ENCODE measurements at places on chromosomes 2 and 18.

DNA sequence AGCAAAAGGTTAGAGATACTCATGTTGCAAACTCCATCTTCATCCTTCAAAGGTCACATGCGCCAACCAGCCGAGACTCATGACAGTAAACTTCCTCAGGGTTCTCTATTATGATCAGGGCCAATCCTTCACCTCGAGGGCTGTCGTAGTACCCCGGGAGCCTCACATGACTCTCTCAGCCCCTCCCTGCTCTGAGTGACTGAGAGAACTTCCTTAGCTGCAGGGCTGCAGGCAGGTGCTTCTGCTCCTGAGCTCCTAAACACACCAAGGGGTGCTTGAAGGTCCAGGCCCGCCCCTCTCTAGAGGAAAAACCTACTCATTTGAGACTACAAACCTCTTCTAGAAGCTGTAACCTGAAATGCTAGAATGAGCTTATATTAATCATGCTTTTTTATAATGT lies 48.2 kb downstream of the LONRF2 start:
- no peak for DNase-seq

GRCh38 chr2:100853909-100854810 lies 34.2 kb downstream of the NPAS2 start:
- DNase-seq: no peak

DNA sequence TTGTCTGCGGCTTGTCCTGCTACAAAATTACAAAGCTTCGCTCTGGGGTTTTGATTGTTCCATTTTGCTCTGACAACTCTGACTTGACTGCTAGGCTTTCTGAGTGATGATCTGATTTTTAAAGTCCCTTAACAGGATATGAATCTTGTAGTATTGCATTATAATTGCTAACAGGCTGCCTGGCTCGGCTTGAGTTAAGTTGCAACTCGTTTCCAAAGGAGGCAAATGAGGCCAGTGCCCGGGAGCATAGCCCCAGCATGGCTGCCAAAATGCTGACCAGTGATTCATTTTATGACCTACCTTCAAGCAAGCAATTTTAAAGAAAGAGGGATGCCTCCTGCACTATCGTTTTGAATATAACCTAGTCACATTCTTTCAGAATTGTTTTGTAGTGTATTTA lies 135.4 kb downstream of the COL6A3 start:
- DNase-seq: no peak

DNA sequence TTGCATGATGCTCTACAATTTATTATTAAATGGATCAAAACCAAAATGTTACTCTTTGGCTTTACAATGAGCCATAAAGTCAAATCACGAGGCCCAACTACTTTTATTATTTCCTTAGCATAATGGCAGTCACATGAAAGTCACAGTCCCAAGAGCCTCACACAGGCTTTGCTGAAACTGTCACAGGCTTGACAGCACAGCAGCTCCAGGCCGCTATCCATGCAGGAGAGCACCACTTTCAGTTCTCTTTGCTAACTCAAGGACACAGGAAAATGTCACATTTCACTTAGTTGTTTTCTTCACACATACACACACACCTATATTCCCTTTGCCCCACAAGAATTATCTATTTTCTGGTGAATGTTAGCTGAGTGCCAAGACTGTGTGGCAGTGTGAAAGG lies 11.1 kb upstream of the MSGN1 start:
- no peak for DNase-seq

DNA sequence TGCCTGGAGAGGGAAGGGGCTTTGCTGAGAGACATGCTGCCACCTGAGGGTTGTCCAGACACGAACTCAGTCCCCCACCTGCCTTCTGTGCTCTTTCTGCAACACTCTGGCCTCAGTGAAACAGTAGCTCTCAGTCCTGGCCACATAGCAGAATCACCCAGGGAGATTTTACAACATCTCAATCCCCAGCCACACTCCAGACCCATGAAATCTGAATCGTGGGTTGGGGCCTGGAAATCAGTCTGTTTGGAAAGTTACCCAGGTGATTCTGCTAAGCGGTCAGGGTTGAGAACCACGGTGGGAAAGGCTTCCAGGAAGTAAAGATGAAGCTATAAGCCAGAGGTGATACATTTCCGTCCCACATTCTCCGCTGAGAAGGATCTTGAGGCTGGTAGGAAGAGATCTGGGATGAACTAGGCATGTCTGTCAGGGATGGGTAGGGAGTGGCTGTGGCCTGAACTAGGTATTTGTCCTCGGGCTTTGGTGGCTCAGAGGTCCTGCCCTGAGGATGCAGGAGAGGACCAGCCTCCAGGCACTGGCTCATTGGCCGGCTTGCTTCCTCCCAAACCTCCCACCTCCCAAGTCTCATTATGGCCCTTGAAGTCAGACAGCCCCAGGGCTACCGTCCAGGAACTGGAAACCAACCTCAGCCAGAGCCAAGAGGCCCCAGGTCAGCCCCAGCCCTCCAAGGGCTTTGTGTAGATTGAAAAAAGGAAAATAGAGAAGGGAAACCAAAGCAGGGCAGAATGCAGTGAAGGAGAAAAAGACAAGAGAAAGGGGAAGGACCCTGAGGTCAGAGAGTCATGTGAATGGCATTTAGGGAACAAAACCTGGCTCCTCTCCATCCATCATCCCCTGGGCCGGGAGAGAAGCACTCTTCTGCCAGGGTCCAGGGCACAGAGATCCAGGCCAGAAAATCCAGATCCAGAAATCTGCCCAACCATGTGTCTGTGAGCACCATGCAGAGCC lies 119.6 kb downstream of the ZFP36L2 start:
- no peak for DNase-seq

GRCh38 chr2:139477618-139478017 lies 697.4 kb upstream of the NXPH2 start:
- no peak for DNase-seq

GRCh38 chr2:228465408-228465807 lies 283.9 kb upstream of the SPHKAP start:
- no peak for DNase-seq

- DNase-seq: no peak
Measured at GRCh38 chr18:77481541-77481940, 231.9 kb downstream of the GALR1 start.

DNA sequence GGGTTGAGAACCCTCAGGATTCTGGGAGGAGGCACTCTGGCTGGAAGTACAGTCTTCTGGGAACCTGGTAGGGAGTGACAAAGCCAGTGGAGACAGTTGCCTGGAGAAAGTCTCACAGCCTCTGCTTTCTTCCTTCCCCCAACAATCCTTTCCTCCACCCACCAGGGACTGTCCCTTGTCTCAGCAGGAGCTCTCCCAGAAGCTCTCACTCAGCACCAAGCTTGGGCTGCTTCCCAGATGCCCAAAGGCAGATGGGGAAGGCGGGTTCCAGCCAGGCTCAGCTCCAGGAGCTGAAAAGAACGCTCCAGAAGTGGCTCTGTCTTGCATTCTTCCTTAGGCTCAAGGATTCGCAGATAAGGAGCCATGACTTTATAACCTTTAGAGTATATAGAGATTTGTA lies 7.6 kb upstream of the NAGK start:
- DNase-seq: no peak

GRCh38 chr2:241043581-241043980 lies 45.2 kb downstream of the SNED1 start:
- DNase-seq: no peak

- peak; percentile 43 for DNase-seq
Measured at GRCh38 chr2:85770369-85770768, 16.6 kb downstream of the ATOH8 start.

GRCh38 chr18:50104421-50104820 lies 90.5 kb downstream of the MYO5B start:
- no peak for DNase-seq

DNA sequence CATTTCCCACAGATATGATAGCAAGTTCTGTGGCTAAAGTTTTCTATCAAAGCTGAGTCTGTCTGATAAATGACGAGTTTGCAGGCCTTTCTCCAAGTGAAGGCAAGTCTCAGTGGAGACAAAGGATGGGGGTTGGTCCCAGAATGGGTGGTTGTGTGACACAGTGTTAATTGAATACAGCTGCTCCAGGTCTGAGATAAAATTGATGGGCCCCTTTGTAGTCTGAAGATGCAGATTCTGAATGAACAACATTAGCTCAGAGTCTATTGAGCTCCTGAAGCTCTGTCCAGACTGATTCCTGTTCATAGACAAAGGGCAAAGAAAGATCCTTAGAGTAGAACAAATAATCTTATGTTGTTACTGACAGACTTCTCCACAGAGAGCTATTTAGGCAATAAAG lies 296.9 kb upstream of the CYRIA start:
- DNase-seq: peak; percentile 8

DNA sequence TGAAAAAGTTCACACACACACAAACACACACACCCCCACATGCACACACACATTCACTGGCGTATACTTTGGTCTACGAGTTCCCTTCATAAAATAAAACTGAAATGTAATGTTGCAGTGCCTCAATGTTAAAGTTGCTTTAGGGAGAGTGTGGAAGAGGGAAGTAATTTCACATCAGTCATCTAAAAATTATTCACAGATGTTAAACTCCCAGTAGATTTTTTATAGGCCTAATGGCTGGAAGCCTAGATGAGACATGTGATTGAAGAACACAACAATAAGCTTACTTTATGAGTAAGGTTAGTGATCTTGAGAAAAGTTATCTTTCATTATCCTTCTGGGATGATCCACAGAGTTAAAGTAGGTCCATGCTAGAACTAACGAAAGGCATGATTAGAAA lies 506.7 kb upstream of the CNTNAP5 start:
- no peak for DNase-seq
